Stimulated activated CD4-positive, alpha-beta T cell treated with anti-CD3 and anti-CD28 coated beads, Interleukin-15, amount 100 ng/mL, for 24 hours (primary cell): ENCODE measurements at places on chromosomes 3 and 15.

DNA sequence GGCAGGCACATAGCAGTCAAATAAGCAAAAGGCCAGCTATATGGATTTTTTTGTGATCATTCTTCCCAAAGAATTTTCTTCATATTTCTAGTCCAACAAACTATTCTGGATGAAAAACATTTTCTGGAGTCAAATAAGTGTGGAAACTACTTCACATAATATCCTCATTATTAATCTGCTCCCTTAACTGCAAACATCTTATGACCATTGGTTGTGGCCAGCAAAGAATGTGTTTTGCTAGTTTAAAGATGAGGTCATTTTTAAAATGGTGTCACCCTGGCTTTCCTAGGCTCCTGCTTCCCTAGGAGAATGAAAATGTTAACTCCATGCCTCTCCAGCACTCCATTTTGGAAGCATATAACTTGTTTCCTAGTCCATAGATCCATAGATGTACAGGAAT, 118.8 kb downstream of the SST start:
- no peak for DNase-seq

DNA sequence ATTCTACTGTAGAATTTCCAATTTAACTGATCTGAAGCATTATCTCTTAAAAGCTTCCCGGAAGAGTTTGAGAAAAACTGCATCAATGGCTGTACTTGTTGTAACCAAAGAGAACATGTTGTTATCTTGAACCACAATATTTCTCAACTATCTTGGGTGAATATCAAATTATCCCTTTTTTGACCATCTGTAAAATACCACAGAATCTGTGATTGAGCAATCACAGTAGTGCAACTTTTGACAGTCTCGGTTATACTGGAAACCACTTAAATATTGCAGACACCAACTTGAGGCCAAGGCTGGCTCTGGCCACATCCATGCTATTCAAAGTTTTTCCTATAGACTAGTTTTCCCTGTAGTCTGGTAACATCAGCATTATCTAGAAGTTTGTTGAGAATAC, 842.8 kb upstream of the EPHA6 start:
- DNase-seq, result no peak

DNA sequence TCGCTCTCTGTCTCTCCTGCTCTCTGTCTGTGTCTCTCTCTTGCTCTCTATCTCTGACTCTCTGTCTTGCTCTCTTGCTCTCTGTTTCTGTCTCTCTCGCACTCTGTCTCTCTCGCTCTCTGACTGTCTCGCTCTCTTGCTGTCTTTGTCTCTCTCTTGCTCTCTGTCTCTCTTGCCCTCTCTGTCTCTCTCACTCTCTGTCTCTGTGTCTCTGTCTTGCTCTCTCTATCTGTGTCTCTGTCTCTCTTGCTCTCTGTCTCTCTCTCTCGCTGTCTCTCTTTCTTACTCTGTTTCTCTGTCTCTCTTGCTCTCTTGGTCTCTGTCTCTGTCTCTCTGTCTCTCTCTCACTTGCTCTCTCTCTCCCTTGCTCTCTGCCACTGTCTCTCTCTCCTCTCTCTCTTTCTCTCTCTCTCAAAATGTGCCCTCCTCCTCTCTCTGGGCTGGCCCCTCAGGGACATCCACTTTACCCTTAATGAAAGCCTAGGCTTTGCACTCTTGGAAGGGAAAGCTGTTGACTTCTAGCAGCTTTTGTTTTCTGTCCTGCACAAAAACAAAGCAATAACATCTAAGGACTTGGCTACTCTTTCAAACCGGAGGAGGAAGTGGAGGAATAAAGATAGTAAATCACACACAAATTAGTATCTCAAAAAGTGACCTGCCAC, 73.9 kb upstream of the NR2E3 start:
- no peak for DNase-seq

GRCh38 chr15:29003191-29003839, 117.5 kb downstream of the APBA2 start:
- DNase-seq, result no peak

- DNase-seq, result no peak
Measured at GRCh38 chr3:78823859-78824258, 943.9 kb downstream of the ROBO1 start.

DNA sequence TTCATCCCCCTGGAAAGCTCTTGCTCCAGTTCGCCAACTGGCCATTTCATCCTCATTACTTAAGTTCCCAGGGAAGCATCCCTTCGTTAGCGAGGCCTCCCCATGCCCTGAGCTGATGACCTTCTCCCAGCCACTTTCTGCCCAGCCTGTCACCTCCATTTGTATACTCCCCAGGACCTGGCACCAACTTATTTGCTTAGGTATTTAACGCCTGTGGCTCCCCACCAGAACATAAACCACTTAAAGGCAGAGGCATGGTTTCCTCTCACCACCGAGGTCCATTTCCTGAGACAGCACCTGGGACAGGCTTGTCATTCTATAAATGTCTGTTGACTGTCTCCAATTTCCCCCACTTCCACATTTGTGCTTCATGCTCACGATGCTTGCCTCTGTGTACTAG, 189.0 kb downstream of the ZNF621 start:
- no peak for DNase-seq

GRCh38 chr3:132064114-132064513, 29.3 kb upstream of the CPNE4 start:
- DNase-seq, result no peak

DNA sequence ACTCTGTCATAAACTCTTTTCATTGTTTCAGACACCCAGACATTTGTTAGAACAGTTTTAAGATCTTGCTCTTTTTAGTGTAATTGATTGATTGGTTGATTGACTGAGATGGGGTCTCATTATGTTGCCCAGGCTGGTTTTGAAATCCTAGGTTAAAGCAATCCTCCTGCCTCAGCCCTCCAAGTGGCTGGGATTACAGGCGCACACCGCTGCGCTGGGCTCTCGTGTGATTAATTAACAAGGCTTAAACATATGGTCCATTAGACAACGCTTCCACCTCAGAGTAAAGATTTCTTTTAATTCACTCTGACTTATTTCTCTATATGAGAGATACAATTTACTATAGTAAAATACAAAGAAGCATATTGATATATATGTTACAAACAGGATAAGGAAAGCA, 114.0 kb upstream of the C2CD4B start:
- DNase-seq, result no peak

GRCh38 chr3:18019161-18019495, 276.7 kb upstream of the TBC1D5 start:
- no peak for DNase-seq

DNA sequence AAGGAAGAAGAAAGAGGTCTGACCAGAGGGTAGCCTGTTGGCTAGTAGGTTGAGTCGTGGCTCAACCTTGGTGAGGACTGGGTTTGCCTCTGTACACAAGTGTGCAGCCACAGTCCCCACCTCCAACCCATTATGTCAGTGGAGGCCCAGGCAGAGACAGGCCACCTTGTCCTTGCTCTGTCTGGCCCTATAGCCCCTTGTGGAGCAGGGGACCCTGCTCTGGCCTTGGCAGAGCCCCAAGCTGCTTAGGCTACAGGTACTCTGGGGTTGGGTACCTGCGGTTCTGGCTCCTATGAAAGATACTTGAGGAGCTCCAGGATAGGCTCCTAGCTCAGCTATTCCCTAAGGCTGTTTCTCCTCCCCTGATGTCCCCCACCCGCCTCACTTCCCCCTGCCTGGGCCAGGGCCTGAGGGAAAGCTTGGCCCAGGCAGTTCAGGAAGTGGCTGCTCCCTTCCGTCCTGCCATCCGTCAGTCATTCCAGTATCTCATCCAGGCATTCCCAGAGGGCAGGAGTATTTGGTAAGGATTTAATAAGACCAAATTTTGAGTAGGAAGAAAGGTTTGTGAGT, 44.0 kb downstream of the FGD5 start:
- no peak for DNase-seq

GRCh38 chr15:81548365-81549130, 174.5 kb upstream of the TMC3 start:
- no peak for DNase-seq

DNA sequence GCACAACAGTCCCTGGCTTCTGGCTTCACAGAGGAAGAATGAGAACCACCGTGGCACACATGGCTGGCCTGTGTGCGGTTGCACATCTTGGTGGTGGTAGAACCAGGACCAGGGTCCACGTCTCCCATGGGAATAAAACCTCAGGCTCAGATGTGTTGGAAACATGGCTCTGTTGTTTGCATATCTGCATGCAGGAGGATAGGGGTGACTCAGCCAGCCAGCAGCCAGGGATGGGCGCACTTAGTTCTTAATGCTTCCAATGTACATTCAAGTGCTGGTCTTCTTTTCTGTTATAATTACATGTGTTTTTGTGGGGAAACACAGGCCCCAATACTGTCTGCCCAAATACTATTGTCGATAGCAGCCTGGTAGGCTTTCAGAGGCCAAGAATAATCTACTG, 35.8 kb upstream of the BCL2L10 start:
- DNase-seq, result no peak

DNA sequence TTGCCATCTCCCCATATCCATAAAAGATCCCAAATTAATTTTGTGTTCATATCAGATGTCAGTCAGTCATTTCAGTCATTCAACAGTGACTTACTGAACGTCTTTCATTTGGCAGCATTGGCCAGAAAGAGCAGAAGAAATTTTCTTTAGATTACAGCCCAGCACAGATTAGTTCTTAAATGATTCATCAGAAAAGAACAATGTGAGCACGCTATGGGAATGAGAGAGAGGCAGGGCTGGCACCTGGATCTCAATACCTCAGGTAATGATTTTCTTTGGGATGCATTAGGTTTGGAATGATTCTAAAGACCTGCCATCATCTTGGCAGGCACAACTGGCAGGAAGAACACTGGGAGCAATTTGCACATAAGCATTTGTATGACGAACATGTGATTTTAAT, 41.6 kb downstream of the FBN1 start:
- no peak for DNase-seq

DNA sequence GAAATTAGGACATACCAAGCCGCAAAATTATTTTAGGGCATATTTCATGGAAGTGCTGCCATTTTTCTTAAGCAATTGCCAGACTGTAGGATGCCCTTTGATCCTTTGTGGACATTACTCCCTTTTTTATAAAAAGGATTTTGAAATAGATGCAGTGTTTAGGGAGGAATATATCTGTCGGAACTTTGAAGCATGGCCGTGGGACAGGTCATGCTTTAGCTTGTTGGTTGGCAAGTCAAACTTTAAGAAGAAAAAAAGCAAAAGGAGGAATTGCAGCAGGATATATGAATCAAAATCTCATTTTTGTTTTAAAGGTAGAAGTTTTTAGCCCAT, 122.1 kb downstream of the MCTP2 start:
- DNase-seq, result no peak

GRCh38 chr3:146262371-146263110, 11.6 kb upstream of the PLSCR4 start:
- DNase-seq, result no peak

GRCh38 chr3:188220988-188221818, 67.2 kb downstream of the LPP start:
- no peak for DNase-seq

DNA sequence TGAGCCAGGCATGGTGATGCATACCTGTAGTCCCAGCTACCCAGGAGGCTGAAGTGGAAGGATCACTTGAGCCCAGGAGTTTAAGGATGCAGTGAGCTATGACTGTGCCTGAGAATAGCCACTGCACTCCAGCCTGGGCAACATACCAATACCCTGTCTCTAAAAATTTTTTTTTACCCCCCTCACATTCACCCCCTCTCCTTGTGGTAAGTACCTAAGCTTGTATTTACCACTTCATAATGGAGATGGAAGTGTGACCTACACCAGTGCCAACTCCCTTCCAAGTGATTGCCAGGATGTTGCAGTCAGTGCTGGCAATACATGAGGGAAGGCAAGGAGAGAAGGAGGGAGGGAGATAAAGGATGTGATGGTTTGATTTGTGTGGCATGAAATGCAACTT, 84.2 kb downstream of the LRRC28 start:
- DNase-seq, result no peak

DNA sequence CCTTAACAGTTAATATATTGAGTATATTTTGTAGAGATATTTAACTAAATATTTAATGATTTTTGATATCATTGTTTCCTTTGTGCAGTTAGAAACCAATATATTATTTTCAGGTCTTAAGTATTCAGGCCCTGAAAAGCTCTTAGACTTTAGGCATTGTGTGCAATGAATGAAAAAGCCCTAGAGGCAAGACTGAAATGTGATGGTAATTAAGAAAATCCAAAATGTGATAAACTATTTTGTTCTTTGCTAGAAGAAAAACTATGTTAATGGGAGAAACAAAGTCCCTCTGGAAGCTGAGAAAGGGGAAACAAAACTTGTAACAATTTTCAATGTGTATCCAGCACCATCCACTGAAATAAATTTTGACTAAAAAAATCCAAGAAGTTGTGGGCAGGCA, 54.6 kb upstream of the SSR3 start:
- no peak for DNase-seq

GRCh38 chr15:62469874-62470688, 305.0 kb upstream of the C2CD4B start:
- DNase-seq, result no peak

GRCh38 chr3:152209776-152210175, 59.0 kb upstream of the MBNL1 start:
- no peak for DNase-seq

GRCh38 chr15:56767315-56767714, 34.0 kb upstream of the ZNF280D start:
- no peak for DNase-seq

GRCh38 chr3:177776661-177777101, 579.4 kb upstream of the TBL1XR1 start:
- DNase-seq, result no peak

GRCh38 chr3:108389372-108389771, 93.0 kb downstream of the HHLA2 start:
- DNase-seq, result no peak

DNA sequence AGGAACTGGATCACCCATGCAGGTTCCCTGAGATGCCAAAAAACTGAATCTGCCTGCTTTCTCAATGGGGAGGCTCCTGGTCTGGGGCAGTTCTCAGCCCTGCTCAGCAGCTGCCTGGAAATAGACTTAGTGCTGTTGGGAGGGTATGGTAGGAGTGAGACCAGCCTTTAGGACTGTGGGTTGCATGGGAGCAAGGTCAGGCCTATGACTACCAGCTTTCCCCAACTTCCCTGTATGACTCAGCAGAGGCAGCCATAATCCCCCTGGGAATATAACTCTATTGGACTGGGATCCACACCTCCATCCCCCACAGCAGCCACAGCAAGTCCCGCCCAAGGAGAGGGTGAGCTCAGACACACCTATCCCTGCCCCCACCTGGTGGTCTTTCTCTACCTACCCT, 87.0 kb downstream of the CFAP44 start:
- no peak for DNase-seq

GRCh38 chr3:14457999-14458398, 55.6 kb downstream of the SLC6A6 start:
- no peak for DNase-seq

DNA sequence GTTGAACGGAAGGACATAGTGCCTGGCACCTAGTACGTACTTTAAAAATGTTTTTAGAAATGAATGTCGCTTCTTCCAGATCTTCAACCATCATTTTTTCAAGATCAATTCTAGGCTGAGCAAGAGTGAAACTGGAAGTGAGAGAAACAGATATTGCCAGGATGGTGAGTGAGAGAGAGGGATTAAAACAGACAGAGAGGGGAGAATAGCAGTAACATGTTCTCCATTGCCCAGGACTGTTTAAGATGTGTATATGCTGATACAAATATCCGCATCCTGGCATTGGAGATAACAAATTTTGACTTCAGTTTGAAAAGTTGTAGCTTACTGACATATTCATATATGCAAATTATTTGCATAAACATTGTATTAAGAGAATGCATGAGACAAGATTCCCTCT, 1156.1 kb downstream of the TBL1XR1 start:
- no peak for DNase-seq

GRCh38 chr15:51496246-51496645, 126.3 kb downstream of the DMXL2 start:
- DNase-seq, result no peak

- DNase-seq, result no peak
Measured at GRCh38 chr3:136931606-136932005, 26.2 kb upstream of the IL20RB start.
